NCI-H524 treated with DMSO at 0.1 percent for 48 hours (cell line): ENCODE measurements at places on chromosomes 2 and 18.

DNA sequence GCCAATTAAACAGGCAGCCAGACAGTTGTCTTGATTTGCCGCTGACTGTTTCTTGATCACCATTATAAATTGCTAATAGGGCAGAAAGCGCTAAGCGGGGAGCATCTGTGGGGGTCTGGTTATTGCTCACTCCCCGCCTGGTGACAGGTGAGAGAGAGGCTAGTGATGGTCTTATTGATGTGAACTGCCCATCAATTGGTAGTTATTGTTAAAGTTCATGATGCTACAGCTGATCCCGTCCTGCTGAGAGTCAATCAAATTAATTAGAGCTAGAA is 148.5 kb downstream of the LNPK start:
- peak; percentile 28 for DNase-seq

DNA sequence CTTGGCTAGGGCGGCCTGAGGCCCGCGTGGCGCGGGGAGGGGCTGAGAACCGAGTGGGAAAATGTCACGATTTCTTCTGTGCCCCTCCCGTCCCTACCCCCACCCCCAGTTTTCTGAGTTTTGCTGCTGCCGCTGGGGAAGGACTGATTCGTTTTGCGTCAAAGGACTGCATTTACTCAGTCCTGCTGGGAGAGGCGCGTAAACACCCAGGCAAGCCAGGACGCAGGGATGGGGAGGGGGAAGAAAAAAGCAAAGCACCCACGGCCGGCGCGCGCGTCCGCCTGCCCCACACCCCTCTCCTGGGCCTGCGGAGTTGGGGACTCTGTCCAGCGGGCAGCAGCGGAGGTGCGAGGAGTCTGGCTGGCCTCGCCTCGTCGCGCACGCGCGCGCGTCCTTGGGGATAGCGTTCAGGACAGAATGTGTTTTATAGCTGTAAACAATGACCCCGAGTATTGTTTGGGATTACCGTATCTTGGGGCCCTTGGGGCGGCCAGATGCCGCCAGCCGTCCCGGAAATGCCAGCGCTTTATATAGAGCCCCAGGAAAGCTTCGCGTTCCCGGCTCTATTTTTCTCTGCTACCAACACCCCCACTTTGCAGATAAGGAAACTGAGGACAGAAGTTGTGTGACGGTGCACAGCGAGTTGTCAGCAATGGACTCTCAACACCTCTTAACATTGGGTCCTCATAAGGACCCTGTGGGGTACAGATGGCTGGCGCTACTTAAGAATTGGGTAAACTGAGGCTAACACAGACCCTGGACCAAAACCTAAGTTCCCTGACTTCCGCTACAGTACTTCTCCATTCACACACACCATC is 1.7 kb upstream of the FOSL2 start:
- DNase-seq, result no peak

GRCh38 chr2:213253162-213253561 is 31.1 kb upstream of the SPAG16 start:
- DNase-seq, result peak; percentile 50

- no peak for DNase-seq
These were observed 16.2 kb downstream of the ATG16L1 start for GRCh38 chr2:233267516-233268245.

- no peak for DNase-seq
These were observed 123.2 kb downstream of the KCNS3 start for GRCh38 chr2:18001671-18002070.

DNA sequence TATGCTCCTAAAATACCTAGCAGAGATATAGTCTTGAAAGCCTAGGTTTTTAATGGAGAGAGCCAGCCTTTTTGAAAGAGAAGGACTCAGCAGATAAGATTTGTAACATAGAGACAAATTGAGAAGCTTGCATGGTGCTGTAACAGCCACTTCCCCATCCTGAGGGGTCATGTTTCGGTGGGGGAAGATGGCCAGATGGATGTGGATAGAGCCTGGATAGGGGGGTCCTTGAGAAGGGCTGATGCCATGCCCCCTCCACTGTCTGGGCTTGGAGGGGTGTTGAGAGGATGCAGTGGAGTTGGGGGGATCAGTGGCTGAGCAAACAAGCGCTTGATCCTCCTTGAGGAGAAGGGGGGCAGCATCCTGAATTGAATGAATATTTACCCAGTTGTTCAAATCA is 178.0 kb upstream of the HS6ST1 start:
- DNase-seq, result no peak

DNA sequence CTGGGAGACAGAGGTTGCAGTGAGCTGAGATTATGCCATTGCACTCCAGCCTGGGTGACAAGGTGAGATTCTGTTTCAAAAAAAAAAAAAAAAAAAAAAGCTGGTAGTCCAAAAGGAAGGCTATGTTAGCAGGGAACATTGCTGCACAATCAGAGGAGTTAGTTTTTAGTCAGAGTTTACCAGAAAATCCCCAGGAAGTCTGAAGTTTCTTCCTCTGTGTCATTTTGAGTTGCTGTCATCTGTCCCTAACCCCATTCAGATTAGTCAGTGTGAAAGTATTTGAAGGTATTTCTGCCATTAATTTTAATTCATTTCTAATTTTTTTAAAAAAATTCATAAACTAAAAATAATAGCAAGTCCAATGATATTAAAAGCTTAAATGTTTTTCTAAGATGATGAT is 33.5 kb upstream of the CERS6 start:
- DNase-seq, result no peak

GRCh38 chr2:4792126-4792525 is 900.1 kb upstream of the SOX11 start:
- no peak for DNase-seq

- no peak for DNase-seq
These were observed 31.6 kb downstream of the SUCLG1 start for GRCh38 chr2:84427235-84428138.

- DNase-seq, result no peak
These were observed 8.8 kb downstream of the TRIB2 start for GRCh38 chr2:12725233-12726187.

GRCh38 chr2:141440072-141440635 is 690.7 kb downstream of the LRP1B start:
- no peak for DNase-seq

GRCh38 chr18:3447068-3447894 is 2.7 kb upstream of the TGIF1 start:
- no peak for DNase-seq

- no peak for DNase-seq
These were observed 584 bp upstream of the DNER start for GRCh38 chr2:229714736-229715541.

DNA sequence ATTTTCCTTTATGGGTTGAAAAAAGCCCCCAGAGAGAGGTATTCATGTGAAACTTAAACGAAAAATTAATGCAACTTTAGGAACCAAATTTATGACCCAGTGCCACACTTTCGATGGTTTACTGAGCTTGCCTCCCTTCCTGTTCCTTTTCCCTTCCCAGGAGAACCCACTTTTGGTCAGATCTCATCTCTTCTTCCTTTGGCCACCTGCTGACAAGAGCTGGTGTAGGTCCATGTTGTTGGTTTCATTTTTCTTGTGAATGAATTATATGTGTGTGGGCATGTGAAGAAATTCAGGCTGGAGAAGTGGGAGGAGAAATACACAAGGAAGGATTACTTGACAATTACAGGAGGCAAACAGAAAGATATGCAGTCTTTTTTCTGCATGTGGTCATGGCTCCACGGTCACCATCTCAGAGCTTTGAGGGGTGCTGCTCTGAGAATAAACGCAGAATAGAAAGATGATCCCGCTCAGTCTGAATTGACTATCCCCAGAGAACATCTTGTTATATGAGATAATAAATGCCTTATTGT is 111.3 kb upstream of the TCF4 start:
- DNase-seq, result no peak

DNA sequence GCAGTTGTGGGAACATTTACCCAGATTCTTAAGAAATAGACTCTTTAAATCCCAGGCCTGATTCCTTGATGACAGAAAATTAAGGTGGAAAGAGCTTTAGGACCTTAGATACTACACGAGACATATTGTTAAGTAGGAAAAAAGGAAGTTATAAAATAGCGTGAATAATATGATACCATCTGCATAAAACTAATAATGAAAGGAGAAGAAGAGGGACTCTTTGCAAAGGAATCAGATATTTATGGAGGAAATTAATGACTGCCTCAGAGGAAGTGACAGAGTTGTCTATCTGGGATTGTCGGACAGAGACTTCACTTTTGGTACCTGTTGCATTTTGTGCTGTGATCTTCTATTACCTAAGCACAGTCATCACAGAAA is 20.8 kb downstream of the APCDD1 start:
- no peak for DNase-seq

- DNase-seq, result no peak
These were observed 36.6 kb upstream of the COL3A1 start for GRCh38 chr2:188937228-188938220.

DNA sequence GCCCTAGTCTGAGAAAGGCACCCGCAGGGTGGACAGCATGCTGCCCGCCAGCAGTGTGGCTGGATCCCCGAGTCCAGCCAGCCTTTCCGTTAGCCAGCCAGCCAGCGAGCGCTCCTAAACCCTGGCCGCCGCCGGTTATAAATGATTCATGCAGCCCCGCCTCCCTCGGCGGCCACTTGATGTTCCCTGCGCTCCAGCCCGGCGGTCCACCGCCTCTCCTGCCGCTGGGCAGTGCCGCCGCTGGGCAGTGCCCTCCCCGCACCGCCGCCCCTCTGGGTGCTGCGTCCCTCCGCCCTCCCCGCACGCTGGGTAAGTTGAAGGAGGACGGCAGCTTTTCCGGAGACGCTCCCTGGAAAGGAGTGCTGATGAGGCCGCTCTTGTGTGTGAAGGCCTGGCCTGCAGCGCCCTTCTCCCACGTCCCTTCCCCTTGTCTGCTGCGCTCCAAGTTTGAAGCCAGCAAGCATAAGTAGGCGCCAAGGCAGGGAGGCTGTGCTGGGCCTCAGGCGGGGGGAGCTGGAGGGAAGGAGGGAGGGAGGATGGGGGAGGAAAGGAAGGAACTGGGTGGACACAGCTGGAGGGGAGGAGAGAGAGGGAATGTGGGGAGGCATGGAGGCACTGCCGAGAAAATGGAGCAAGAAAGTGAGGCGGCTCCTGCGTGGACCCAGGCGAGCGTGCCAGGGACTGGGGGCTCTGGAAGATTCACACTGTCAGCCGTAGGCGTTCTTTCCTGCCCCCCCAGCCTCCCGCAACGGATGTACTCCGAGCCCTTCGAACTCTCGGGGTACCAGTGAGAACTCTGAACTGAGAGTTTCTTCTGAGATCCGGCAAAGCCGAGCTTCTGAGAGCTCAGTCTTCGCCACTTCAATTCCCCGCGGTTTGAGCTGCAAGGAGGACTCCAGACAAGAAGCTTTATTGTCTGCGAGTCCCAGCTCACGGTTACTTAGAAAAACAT is 131.9 kb downstream of the GLI2 start:
- DNase-seq, result no peak

GRCh38 chr2:85635011-85635410 is 19.0 kb downstream of the USP39 start:
- DNase-seq, result no peak

GRCh38 chr2:150107816-150108215 is 379.7 kb downstream of the RND3 start:
- no peak for DNase-seq

GRCh38 chr2:168562971-168563370 is 106.9 kb downstream of the CERS6 start:
- DNase-seq, result no peak

DNA sequence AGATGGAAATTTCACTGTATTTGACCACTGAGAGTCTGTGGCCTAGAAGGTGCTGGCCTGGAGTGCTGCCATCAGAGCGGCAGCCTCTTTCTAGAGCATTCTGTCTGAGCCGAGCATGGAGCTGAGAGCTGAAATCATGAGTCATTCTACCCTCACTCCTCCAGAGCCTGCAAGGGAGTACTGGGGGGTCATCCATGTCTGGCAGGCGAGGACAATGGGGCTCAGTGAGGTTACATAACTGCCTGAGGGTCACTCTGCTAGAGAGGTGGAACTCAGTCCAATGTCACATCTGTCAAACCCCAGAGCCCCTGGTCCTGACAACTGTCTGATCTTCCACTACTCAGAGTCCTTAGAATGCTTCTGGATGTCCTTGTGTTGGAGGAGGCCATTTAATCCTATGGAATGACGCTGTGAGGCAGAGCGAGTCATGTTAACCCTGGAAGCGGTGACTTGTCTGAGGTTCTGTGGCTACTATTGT is 65.3 kb downstream of the HAUS1 start:
- DNase-seq, result no peak

- DNase-seq, result no peak
These were observed 1.1 kb downstream of the CCDC93 start for GRCh38 chr2:118012778-118013177.

DNA sequence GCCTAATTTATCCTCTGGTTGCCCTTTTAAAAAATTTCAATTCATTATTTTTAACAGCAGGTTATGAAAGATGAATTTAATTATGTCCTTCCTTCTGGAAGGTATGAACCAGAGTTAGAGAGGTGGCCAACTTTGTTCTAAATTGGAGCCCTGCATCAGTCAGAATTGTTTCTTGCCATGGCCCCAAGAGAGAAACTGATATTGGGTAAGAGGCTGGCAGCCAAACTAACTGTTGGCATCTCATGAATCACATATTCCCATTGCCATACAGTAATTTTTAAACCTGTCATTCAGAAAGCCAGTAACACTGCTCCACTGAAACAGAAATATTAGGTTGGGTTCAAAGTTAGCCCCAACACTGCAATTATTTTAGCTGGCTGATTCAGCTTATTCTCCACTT is 67.4 kb downstream of the SMAD2 start:
- no peak for DNase-seq

- no peak for DNase-seq
These were observed 251.3 kb downstream of the ANAPC1 start for GRCh38 chr2:111632661-111633060.

GRCh38 chr2:178309541-178309940 is 115.2 kb downstream of the OSBPL6 start:
- no peak for DNase-seq

DNA sequence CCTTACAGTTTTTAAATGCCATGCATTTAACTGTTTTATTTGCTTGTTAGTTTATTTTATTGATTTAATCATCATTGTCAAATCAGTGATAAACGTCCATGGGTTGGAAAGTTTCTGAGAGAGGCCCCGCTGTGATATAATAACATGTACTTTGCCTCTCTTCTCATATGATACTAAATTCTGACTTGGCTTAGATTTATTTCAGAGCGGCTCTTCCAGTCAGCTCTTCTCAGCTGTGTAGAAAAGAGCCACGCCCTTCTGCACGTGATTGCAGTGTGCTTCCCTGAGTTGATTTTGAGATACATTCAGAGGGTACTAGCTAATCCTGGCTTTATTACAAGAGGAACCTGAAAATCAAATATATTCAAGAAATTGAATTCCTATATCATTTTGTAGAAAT is 218.6 kb downstream of the KCNE4 start:
- no peak for DNase-seq

GRCh38 chr2:239034561-239035341 is 186.9 kb downstream of the TWIST2 start:
- DNase-seq, result no peak

GRCh38 chr18:25729072-25729471 is 361.3 kb downstream of the SS18 start:
- DNase-seq, result no peak

DNA sequence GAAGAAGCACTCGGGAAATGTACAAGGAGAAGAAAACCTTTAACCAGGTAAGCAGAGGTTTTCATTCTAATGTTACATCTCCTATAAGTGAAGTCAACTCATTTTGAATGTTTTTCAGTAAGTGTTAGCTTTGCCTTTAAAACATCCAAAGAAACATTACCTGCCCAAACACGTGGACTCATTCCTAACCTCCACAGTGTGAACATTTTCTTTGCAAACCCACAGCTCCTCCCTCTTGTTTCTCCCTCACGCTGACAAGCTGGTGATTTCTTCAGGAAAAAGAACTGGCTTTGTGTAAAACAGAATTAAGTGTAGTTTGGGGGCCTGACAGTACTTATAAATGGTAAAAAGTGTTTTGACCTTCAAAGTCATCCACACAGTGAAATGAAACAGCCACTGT is 72.5 kb downstream of the MTCL1 start:
- DNase-seq, result no peak
